ENCODE measurements at places on chromosomes 4 and X. TPM values are rescaled to one million over a fixed set of nuclear protein-coding genes. Genes with fewer than 3 reads are reported as not detected.

GRCh38 chrX:25807022-25807421, 331.1 kb upstream of the MAGEB18 start:
- no peaks in the 10 kb centered on the region for H3K27me3 ChIP-seq
- no peak for DNase-seq
- no peak overlapping the region for H3K27ac ChIP-seq
- H3K4me3 ChIP-seq, result no peak overlapping the region
- H3K36me3 ChIP-seq, result no peaks in the 10 kb centered on the region

DNA sequence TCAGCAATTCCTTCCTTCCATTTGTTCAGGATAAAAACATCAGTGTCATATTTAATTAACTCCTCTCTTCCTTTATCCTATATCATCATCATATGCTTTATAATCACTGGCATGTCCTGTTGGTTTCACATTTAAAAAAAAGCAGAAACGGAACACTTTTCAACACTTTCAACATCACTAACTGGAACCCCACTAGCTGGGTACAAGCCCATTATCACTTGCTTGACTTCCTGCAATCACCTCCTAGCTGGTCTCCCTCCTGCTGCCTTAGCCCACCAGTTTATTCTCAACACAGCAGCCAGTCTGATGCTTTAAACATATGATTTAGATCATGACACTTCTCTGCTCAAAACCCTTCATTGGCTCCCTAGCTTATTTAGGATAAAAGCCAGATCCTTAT, 116.4 kb upstream of the LSM6 start:
- no peaks in the 10 kb centered on the region for H3K4me1 ChIP-seq
- DNase-seq, result no peak
- H3K36me3 ChIP-seq, result no peaks in the 10 kb centered on the region
- H3K27me3 ChIP-seq, result no peaks in the 10 kb centered on the region
- H3K4me3 ChIP-seq, result no peak overlapping the region

DNA sequence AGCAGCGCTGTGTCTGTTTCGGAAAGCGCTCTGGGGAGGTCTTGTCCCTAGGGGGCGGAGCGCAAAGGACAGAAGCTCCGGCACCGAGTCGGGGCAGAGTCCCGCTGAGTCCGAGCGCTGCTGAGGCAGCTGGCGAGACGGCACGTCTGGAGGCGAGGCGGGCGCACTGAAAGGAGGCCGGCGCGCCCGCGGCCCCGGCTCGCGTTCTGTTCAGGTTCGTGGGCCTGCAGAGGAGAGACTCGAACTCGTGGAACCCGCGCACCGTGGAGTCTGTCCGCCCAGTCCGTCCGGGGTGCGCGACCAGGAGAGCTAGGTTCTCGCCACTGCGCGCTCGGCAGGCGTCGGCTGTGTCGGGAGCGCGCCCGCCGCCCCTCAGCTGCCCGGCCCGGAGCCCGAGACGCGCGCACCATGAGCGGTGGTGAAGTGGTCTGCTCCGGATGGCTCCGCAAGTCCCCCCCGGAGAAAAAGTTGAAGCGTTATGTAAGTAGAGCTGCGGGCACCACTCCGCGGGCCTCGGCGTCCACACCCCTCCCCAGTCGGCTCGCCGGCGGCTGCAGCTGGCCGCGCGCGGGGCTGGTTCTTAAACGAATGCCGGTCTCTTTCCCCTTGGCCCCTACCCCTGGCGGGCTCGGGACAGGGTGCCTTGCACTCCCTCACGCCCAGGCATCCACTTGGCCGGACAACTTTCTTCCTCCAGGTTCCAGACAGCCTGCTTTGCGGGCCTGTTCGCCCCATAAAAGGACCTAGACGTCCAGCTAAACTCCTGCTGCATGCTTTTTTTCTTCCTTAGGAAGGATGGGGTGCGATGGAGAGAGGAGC, at the start of gene GAB1:
GAB1 (plus strand) TSS at position 96 of the 819 bp plus-strand sequence; CDS start at position 409, 313 bp downstream.
- peak within 1 kb of the TSS; percentile 98 for H3K27ac ChIP-seq
- H3K4me1 ChIP-seq, result peaks cover 1% of the 10 kb centered on the region
- peak; percentile 77 for DNase-seq
- H3K36me3 ChIP-seq, result no peaks in the 10 kb centered on the region
- H3K4me3 ChIP-seq, result peak within 1 kb of the TSS; percentile 86

GRCh38 chr4:146398404-146398803, 123.3 kb downstream of the SLC10A7 start:
- no peak for DNase-seq
- no peak overlapping the region for H3K4me3 ChIP-seq
- H3K36me3 ChIP-seq, result no peaks in the 10 kb centered on the region
- no peaks in the 10 kb centered on the region for H3K4me1 ChIP-seq
- H3K27ac ChIP-seq, result no peak overlapping the region

DNA sequence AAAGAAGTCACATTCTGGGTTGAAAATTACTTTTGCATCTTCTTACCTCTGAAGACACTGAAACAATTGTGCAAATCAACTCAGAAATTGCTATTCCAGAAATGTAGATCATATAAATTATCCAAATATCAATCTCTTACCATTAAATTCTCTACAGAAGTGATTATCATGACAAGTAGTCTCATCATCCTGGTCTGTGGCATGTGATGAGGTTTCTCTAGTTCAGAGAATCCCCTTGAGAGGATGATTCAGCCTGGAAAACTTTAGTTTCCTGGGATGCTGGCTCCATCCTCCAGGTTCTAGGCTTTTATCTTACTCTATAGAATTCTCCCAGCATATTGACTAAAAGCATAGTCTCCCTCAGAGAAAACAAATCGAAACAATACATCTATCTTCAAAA, 76.2 kb upstream of the S100G start:
- H3K27ac ChIP-seq, result no peak overlapping the region
- no peaks in the 10 kb centered on the region for H3K36me3 ChIP-seq
- no peaks in the 10 kb centered on the region for H3K4me1 ChIP-seq
- H3K27me3 ChIP-seq, result no peaks in the 10 kb centered on the region
- no peak overlapping the region for H3K4me3 ChIP-seq

Gene F8A2
- not detected for total RNA-seq

Gene SH3D19
- 44.0 TPM for total RNA-seq

Gene MGARP
- 19.9 TPM for total RNA-seq

Gene HSFX4
- not detected for total RNA-seq

GRCh38 chr4:7744142-7744804, 195.4 kb downstream of the AFAP1 start:
- no peak overlapping the region for H3K27ac ChIP-seq
- no peak for DNase-seq
- H3K4me1 ChIP-seq, result no peaks in the 10 kb centered on the region
- no peaks in the 10 kb centered on the region for H3K27me3 ChIP-seq

DNA sequence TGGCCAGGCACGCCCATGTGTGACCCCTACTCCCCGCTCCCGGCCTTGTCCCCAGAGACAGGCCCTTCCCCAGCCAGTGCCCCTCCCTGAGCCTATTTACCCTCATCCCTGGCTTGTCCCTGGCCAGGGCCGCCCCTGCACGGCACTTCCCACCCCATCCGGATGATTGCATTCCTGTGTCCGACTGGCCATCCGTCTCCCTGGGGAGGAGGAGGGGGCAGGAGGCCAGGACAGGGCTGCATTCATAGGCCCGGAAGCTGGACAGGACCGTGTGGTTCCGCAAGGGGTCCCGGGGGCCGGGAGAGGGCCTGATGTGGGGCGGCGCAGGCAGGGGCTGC, 22.8 kb downstream of the CTBP1 start:
- no peak overlapping the region for H3K4me3 ChIP-seq
- no peak for DNase-seq
- H3K36me3 ChIP-seq, result no peaks in the 10 kb centered on the region
- peaks cover 5% of the 10 kb centered on the region for H3K4me1 ChIP-seq
- no peaks in the 10 kb centered on the region for H3K27me3 ChIP-seq

Gene SORCS2
- total RNA-seq, result 5.8 TPM

DNA sequence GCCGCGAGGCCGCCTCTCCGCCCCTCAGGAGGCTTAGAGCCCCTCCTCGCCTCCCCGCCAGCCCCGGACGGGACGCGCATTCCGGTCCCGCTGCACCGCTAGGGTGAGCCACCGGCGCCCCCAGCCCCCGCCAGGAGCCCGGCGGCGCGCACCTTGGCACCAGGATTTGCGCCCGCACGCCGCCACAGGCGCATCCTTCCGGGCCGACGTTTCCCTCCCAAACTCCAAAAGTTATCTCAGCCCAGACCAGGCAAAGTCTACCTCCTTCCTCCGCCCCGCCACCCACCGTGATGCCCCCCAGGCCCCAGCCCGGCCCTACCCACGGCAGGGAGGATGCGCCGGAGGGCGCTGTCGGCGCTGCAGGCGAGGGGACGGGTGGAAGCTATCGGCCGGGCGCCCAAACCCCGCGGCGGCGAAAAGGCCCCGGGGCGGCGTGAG, 538 bp downstream of the SCML2 start:
- H3K36me3 ChIP-seq, result no peaks in the 10 kb centered on the region
- peak overlapping the region; percentile 52 for H3K4me3 ChIP-seq
- H3K27me3 ChIP-seq, result no peaks in the 10 kb centered on the region
- H3K27ac ChIP-seq, result peak overlapping the region; percentile 76
- DNase-seq, result peak; percentile 41

- no peaks in the 10 kb centered on the region for H3K4me1 ChIP-seq
- no peak for DNase-seq
- H3K27me3 ChIP-seq, result no peaks in the 10 kb centered on the region
Observed at GRCh38 chr4:117784266-117784665, 250.0 kb upstream of the NDST3 start.

DNA sequence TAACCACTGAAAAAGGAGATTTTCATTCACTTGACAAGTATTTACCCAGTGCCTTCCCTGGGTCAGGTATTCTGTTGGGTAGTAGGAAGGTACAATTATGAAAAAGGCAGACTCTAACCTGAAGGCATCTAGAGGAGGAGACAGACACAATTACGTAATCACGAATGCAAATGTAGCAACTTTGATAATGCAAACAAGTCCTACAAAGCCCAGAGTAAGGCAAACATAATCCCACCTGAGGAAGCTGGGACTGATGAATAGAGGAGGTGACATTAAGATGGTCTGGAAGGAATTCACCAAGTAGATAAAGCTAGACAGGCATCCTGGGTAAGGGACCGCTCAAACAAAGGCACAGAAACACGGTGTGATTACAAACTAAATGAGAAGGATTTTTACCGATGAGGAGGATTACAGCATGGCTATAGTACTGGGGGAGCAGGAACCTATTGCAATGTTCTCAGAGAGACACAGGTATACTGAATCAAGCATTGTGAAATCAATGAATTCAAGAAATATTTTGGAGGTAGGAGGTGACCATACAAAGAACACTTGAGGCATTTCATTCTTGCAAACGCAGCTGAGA, 37.1 kb downstream of the TMEM150C start:
- H3K4me3 ChIP-seq, result no peak overlapping the region
- H3K36me3 ChIP-seq, result no peaks in the 10 kb centered on the region
- no peak for DNase-seq
- H3K4me1 ChIP-seq, result no peaks in the 10 kb centered on the region
- H3K27ac ChIP-seq, result no peak overlapping the region

Gene CENPE
- total RNA-seq, result 2.5 TPM

Gene FBXL5
- total RNA-seq, result 90.4 TPM

Gene ADH1A
- 0.70 TPM for total RNA-seq

DNA sequence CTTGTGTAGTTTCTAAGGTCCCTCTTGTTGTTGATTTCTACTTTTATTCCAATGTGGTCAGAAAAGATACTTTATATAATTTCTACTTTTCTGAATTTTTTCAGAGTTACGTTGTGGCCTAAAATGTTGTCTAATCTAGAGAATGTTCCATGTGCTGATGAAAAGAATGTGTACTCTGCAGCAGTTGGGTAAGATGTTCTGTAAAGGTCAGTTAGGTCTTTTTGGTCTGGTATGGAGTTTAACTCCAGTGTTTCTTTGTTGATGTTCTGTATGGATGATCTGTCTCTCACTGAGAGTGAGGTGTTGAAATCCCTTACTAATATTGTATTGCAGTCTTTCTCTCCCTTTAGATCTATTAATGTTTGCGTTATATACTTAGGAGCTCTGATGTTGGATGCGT, 37.0 kb upstream of the GPRIN3 start:
- H3K4me1 ChIP-seq, result no peaks in the 10 kb centered on the region
- DNase-seq, result no peak
- no peaks in the 10 kb centered on the region for H3K27me3 ChIP-seq
- H3K36me3 ChIP-seq, result no peaks in the 10 kb centered on the region
- H3K27ac ChIP-seq, result no peak overlapping the region
- H3K4me3 ChIP-seq, result no peak overlapping the region

GRCh38 chr4:69750346-69750745, 10.1 kb downstream of the SULT1B1 start:
- H3K4me1 ChIP-seq, result no peaks in the 10 kb centered on the region
- H3K27me3 ChIP-seq, result no peaks in the 10 kb centered on the region

- DNase-seq, result no peak
- H3K4me3 ChIP-seq, result no peak overlapping the region
- H3K27ac ChIP-seq, result no peak overlapping the region
- no peaks in the 10 kb centered on the region for H3K36me3 ChIP-seq
Observed at GRCh38 chr4:138138774-138139173, 103.4 kb downstream of the SLC7A11 start.

GRCh38 chr4:89289312-89289711, 18.3 kb downstream of the GPRIN3 start:
- no peaks in the 10 kb centered on the region for H3K27me3 ChIP-seq
- no peak overlapping the region for H3K27ac ChIP-seq
- no peaks in the 10 kb centered on the region for H3K36me3 ChIP-seq
- no peak overlapping the region for H3K4me3 ChIP-seq

GRCh38 chrX:27057883-27058282, 405.3 kb downstream of the PPP4R3C start:
- H3K36me3 ChIP-seq, result no peaks in the 10 kb centered on the region
- no peaks in the 10 kb centered on the region for H3K4me1 ChIP-seq
- no peak overlapping the region for H3K4me3 ChIP-seq
- H3K27me3 ChIP-seq, result no peaks in the 10 kb centered on the region
- no peak overlapping the region for H3K27ac ChIP-seq

Gene GPR82
- total RNA-seq, result 0.57 TPM

- no peak overlapping the region for H3K27ac ChIP-seq
- H3K4me1 ChIP-seq, result no peaks in the 10 kb centered on the region
- no peak for DNase-seq
- no peaks in the 10 kb centered on the region for H3K27me3 ChIP-seq
Observed at GRCh38 chr4:160286051-160286450, 1183.2 kb downstream of the RAPGEF2 start.

Gene EBP
- total RNA-seq, result 83.3 TPM

- H3K4me3 ChIP-seq, result no peak overlapping the region
- H3K27ac ChIP-seq, result no peak overlapping the region
- DNase-seq, result no peak
- peaks cover 7% of the 10 kb centered on the region for H3K4me1 ChIP-seq
Observed at GRCh38 chr4:95190751-95191436, 357.9 kb downstream of the UNC5C start.

GRCh38 chrX:69139516-69139915, 25.7 kb downstream of the PJA1 start:
- H3K4me3 ChIP-seq, result no peak overlapping the region
- no peaks in the 10 kb centered on the region for H3K36me3 ChIP-seq
- no peaks in the 10 kb centered on the region for H3K27me3 ChIP-seq
- no peak overlapping the region for H3K27ac ChIP-seq

Gene PNMA6F
- total RNA-seq, result not detected

GRCh38 chrX:78838709-78839108, 91.2 kb downstream of the LPAR4 start:
- no peak overlapping the region for H3K4me3 ChIP-seq
- H3K27ac ChIP-seq, result no peak overlapping the region
- H3K4me1 ChIP-seq, result no peaks in the 10 kb centered on the region

GRCh38 chr4:74237425-74237966, 70.8 kb upstream of the EPGN start:
- no peak overlapping the region for H3K4me3 ChIP-seq
- no peak overlapping the region for H3K27ac ChIP-seq
- H3K36me3 ChIP-seq, result no peaks in the 10 kb centered on the region
- no peaks in the 10 kb centered on the region for H3K4me1 ChIP-seq
- H3K27me3 ChIP-seq, result no peaks in the 10 kb centered on the region
- no peak for DNase-seq

Gene CFAP47
- not detected for total RNA-seq

- no peak overlapping the region for H3K4me3 ChIP-seq
- no peak for DNase-seq
- H3K27me3 ChIP-seq, result no peaks in the 10 kb centered on the region
- no peaks in the 10 kb centered on the region for H3K36me3 ChIP-seq
Observed at GRCh38 chrX:2391869-2392606, 108.7 kb downstream of the DHRSX start.

Gene CENPVL2
- not detected for total RNA-seq

Gene SCML1
- total RNA-seq, result 19.2 TPM

Gene SPANXN3
- not detected for total RNA-seq

Gene DCAF8L2
- 0.43 TPM for total RNA-seq
